ENCODE measurements at places on chromosomes 12 and 14.

- no peak for DNase-seq
Measured at GRCh38 chr14:71317385-71318096, 410.3 kb downstream of the PCNX1 start.

GRCh38 chr14:100088226-100088625 lies 23.0 kb downstream of the EVL start:
- no peak for DNase-seq

- DNase-seq = peak; percentile 94
Measured at GRCh38 chr12:6944381-6945186, 762 bp downstream of the C12orf57 start.

- no peak for DNase-seq
Measured at GRCh38 chr14:76672123-76672522, 89.1 kb upstream of the VASH1 start.

DNA sequence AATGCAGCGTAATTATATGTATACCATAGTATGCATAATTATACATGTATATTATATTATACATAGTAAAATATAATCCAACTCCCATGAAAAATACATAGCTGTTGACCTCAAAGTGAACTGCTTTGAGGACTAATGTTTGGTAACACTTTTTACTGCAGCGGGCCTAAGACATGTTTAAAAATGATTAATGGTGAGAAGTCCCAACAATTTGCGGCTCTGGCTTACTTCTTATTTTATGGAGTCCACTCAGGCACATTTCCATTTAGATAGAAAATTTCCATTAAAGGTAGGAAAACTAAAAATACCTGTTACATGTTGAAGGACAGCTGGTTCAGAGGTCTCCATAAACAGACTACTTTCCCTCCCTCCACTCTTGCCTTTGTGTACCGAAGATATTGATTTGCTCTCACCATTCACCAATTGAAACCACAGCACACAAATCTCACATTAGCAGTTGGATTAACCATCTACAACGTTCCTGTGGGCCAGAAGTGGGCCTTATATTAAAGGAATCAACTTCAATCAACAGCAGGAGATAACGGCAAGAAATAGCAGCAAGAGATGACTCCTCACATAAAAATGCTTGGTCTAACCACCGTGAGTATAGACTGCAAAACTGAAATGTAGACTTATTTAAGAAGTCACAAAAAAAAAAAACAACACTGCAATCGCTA lies 14.1 kb upstream of the NT5DC3 start:
- no peak for DNase-seq

Data from RPMI8226 (cell line).